NCI-H748 treated with DMSO at 0.1 percent for 48 hours (cell line): ENCODE measurements at places on chromosomes 1 and 21.
A peak's percentile ranks its signal among the peaks of the same experiment; 100 is the strongest.

GRCh38 chr1:64841330-64842065, 96.6 kb downstream of the RAVER2 start:
- DNase-seq = no peak

DNA sequence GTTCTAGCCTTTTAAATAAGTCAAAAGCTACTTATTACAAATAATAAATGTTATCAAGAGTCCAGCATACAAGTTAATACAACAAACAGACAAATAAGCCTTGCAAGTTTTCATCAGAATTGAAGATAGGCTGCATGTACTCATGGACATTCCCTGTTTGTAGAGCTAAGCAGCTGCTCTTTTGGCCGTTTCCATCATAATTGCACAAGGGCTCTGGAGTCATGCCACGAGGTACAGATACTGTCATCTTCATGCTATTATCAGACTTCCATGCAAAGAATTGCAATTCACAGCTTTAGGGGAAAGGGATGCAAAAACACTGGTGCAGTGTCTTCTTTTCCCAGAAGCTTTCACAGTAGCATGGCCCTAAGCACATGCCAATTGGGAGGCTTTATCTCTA, 52.8 kb upstream of the TBX15 start:
- DNase-seq = no peak

DNA sequence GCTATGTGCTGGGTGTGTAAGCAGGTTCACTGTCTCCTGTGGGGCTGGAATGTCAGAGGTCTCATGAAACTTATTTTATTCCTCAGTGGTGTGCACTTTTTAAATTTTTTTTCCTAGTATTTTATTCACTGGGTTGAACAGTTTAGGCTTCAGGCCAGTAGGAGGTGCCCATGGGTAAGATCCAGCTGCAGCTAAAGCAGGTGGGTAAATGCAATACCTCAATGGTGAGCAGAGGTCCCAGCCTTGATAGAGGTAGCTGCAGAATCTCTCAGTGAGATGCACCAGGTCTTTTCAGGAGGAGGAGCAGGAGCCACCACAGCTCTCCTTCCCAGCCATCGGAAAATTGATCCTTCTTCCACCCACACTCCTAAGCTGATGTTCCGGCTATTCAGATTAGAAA, 12.6 kb upstream of the OR6N2 start:
- DNase-seq = no peak

DNA sequence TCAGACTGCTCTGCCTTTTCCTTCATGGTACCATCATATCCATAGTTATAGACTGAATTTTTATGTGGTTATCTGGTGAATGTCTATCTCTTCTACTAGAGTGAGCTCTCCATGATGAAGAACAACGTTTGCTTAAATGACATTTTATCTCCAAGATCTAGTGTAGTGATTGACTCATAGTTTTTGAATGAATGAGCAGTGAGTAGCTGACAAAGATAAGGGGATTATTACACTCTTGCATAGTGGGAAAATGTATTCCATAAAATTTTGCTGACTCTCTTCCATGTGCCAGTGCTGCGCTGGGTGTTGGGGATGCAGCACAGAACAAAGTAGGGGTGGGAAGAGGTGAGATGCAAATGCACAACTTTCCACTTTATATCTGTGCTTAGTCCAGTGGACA, 147.7 kb downstream of the TGFB2 start:
- no peak for DNase-seq

DNA sequence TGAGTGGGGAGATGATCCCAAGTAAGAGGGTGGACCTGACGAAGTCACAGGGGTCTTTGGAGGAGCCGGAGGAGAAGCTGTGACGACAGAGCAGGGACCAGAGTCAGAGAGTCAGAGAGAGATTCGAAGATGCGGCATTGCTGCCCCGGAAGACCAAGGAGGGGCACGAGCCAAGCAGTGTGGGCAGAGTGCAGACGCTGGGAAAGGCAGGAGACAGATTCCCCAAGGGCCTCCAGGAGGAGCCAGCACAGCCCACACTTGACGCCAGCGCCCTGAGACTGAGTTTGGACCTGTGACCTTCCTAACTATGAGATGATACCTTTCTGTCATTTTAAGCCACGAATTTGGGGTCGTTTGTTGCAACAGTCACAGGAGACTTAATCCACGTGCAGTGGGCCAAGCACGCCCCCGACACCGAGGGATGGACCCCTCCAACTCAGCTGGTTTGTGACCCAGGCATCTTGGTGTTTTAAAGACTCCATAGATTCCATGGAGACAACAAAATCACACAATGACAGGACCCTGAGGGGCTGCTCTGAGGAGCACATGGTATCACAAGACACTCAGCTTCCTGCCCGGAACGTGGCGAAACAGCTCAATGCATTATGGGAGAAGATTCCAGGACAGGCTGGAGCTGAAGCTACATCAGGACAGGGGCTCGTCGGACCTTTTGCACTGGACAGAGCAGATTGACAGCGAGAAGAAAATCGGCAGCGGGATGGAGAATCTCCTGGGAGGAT, 11.0 kb upstream of the TFF1 start:
- no peak for DNase-seq

DNA sequence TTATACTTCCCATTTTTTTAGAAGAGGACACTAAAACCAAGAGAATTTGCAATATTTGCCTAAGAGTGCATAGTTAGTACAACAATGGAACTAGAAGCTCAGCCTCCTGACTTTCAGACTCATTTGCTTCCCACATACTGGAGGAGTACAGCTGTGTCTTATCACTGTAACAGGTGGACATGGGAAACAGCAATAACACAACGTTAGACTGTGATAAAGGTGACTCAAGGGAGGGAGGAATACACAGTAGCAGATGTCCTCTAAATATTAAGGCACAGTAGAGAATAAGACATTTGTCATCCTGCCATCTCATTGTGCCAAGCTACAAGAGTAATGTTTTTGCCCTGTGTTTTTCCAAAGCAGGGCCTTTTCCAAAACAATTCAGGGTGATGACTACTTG, 55.4 kb upstream of the JAK1 start:
- DNase-seq = no peak

DNA sequence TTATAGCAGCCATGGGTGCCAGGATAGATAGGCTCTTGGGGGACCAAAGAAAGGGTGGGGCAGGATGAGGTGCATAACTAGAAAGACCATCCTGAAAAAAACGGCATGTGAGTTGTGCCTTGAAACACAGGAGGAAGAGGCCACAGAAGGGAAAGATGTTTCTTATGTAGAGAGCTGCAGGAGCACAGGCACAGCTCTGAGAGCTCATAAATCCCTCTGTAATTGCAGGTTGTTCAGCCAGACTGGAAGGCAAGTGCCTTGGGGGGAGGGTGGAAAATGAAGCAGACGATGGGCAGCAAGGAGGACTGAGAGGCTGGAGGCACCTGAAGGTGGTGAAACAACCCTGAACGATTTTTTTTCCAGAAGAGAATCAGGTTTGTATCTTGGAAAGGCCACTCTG, 170.7 kb downstream of the NR5A2 start:
- no peak for DNase-seq

GRCh38 chr1:97101509-97101908, 379.9 kb downstream of the PTBP2 start:
- DNase-seq = no peak

DNA sequence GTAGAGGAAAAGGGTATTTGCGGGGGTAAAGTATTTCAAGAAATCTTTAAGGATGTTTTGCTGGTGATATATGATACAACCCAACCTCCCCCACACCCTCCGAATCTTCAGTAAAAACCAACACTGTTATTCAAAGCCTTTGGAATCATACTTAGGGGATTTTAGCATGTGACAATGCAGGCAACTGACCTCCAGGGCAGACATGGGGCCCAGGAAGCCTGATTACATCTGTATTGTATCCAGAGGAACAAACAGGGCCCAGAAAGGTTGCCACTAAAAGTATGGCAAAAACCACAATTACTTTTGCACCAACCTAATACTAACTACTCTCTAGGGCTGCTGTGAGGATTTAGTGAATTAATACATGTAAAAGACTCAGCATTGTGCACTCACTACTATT, 43.9 kb upstream of the CNN3 start:
- no peak for DNase-seq

GRCh38 chr1:30417701-30418046, 305.7 kb downstream of the MATN1 start:
- no peak for DNase-seq

DNA sequence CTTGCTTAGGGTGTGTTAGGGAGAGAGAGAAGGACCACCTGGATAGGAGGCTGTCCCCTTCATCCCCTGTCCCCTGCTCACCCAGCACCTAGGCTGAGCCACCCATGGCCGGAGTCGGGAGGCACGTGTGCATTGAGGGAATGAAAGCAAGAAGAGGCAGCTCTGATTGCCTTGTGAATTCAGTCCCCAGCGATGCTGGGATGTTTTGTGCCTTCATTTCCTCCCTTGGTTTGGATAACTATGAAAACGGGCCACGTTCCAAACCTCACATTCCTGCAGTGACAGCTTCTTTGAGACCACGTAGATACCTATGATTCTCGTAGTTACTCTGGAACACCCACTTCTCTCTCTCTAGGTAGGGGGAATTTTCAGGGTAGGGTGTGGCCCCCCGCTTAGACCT, 67.1 kb downstream of the MAN1C1 start:
- DNase-seq = no peak

- no peak for DNase-seq
These were observed 3.2 kb downstream of the TMCC2 start for GRCh38 chr1:205230982-205231381.

GRCh38 chr1:31714442-31715086, 10.7 kb upstream of the COL16A1 start:
- DNase-seq = peak; percentile 35

DNA sequence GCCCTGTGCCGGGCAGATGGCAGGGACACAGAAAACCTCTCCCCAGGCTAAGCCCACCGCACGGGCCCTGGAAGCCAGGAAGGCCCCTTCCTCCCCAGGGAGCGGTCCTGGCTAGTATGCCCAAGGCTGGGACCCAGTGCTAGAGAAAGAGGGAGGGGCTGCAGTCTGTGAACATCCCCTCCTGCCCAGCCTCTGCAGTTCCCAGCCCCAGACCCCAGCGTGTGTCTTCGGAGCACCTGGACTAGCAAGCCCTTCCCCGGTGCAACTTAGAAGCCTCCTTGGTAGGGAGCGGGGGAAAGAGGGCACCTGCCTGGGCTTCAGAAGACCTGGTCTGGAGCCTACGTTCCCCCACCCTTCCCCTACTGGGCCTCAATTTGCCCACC, 2.1 kb downstream of the PLEKHG5 start:
- DNase-seq = no peak

- no peak for DNase-seq
These were observed 187.7 kb upstream of the USP24 start for GRCh38 chr1:55402671-55403464.

GRCh38 chr1:3074297-3074741, 5.3 kb downstream of the PRDM16 start:
- no peak for DNase-seq

DNA sequence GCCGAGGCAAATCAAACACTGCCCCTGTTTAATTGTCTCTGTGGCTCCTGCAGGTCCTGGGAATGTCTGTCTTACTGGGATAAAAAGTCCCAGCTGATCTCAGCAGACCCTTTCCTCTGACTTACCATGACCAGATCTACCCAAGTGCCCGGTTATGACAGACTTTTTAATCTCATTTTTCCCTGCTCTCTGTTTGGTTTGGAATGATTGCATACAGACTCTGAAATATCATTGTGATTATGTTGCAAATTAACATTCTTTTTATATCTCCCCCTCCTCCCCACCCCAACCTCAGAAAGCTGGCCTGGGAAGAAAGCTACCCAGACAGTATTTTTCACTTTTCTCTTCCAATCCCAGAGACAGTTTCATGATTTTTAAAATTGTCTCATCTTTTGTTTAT, 16.3 kb downstream of the RAB7B start:
- no peak for DNase-seq

DNA sequence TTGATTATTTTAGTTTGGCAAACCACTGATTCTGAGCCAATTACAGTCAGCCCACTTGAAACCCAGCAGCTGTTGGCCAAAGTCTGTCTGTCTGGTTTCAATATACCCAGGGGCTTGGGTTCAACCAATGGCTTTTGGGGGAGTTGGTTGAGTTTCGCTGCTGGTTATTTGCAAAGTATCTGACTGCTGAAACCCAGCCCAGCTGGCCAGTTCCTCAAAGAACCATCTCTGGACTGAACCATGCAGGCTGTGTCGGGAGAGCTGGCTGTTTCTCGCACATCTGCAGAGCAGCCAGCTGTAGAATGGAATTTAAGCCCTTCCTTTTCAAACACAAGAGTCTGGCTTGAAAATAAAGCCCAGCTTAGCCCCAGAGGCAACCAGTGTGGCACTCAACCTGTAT, 66.0 kb upstream of the PAX7 start:
- DNase-seq = no peak

DNA sequence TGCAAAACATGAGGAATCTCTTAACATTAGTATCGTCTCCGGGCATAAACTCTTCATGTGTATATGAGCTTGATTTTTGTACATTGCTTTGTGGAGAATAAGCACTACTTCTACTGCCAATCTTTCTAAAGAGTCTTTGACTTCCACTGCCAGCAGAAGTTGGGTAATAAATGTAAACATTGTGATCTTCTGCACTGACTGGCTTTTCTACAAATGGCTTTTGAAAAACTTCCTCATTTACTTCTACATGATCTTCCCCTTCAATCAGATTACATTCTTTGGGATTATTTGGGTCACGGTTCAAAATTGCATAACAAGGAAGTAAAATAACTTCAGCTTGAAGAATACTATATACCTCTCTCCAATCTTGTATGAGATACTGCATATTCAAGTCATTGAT, 30.4 kb upstream of the SLC44A5 start:
- no peak for DNase-seq

DNA sequence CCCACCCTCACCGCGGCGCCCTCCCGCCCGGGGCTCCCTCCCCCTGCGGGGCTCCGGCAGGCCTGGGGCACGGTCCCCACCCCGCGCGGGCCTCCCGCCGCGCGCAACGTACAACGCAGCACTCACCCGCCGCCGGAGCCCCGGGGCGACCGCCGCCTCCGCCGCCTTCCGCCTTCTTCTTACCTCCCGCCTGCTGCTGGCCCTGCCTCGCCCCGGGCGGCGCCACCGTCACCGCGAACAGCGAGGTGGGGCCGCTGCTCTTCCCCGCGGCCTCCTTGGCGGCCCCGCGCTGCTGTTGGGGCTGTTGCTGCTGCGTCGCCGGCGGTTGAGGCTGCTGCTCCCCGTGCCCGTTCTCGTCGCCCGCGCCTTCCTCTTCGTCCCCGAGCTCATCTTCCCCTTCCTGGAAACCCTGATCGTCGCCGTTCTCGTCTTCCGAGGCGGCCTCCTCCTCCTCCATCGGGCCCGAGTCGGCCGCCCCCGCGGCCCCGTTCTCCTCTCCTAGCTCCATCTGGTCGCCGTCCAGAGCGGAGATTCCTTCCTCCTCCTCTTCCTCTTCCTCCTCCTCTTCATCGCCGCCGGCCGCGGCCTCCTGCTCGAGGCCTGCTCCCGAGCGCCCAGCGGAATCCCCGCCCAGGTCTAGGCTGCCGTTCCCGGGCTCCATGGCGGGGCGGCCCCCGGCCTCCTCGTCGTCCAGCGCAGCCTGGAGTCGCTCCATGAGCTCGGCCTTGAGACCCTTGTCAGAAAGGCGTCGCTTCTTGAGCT, 671 bp downstream of the HNRNPU start:
- DNase-seq = peak; percentile 21
